Central memory CD4-positive, alpha-beta T cell (primary cell): ENCODE measurements at places on chromosomes 2 and 18.
A peak's percentile ranks its signal among the peaks of the same experiment; 100 is the strongest.

GRCh38 chr2:134307334-134307733 lies 53.5 kb downstream of the MGAT5 start:
- no peak for DNase-seq

GRCh38 chr2:25982273-25982967 lies at the start of gene KIF3C:
KIF3C (minus strand) TSS chr2:25982497; CDS start chr2:25981917, 580 bp downstream.
- peak; percentile 67 for DNase-seq

- DNase-seq, result no peak
These were observed 1.1 kb downstream of the L3MBTL4 start for GRCh38 chr18:6413579-6414117.

- no peak for DNase-seq
These were observed 66.9 kb upstream of the RBM44 start for GRCh38 chr2:237731663-237732062.

DNA sequence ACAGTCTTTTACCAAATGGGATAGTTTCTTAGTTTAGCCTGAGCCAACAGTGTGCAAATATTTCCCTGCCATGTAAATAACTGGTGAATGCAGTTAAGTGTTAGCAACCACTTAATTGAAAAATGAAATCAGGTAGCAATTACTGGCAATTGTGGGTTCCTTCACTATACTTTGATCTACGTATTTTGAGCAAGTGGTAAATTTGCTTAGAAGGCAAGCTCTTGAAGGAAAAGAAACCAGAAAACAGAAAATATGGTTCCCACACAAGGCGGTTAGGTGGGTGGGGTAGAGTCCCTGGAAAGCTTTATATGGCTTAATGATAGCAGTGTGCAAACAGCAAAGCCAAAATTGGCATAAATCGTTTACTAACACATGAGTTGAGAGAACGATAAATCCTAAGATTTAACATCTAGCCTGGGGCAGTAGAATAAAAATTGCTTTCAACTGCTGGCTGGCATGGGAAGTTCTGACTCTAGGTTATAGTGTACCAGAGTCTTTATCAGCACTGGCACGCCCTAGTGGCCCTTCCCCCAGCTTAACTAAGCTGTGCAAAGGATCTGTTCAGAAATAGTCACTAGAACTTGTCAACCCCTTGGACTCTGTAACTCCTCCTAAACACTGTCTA lies 17.0 kb downstream of the SLC9A2 start:
- DNase-seq, result no peak
